ENCODE measurements at places on chromosomes 3 and 15. TPM values are rescaled to one million over a fixed set of nuclear protein-coding genes. Genes with fewer than 3 reads are reported as not detected.

The ITIH3 gene
- total RNA-seq: not detected

The SEMA6D gene
- total RNA-seq: not detected

The RHCG gene
- total RNA-seq: not detected

The SOX2 gene
- total RNA-seq: not detected

The TMEM40 gene
- not detected for total RNA-seq

The SRP14 gene
- total RNA-seq: 170 TPM

The WDR49 gene
- total RNA-seq: 0.33 TPM

The CHRM5 gene
- not detected for total RNA-seq

The ITIH4 gene
- total RNA-seq: 30.7 TPM

The EOGT gene
- 14.7 TPM for total RNA-seq

The RASGRF1 gene
- not detected for total RNA-seq

Data from activated naive CD8-positive, alpha-beta T cell treated with anti-CD3 and anti-CD28 coated beads, Interleukin-2, amount 10 ng/mL, durations not matched to agents 7 days and 5 days (primary cell).